Right atrium auricular region (tissue), 2 donors: ENCODE measurements at places on chromosomes 3 and 15. TPM values are rescaled to one million over a fixed set of nuclear protein-coding genes. Genes with fewer than 3 reads are reported as not detected.
A peak's percentile ranks its signal among the peaks of the same experiment; 100 is the strongest.

DNA sequence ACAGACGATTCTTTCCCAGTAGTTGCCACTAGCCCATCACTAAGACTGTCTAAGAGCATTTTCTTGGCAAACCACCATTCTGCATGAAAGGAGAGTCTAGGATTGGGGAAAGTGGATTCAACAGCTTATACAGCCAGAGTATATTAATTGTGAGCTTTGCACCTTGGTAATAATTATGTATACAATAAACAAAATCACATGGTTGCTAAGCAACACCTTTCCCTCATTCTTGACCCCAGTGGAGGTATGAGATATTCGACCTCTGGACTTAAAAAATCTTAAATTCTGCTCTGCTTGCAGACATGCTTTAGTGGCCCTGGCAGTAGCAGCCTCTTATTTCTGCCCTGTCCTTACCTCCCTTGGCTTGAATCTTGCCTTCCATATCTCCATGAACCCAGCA, 73.1 kb downstream of the PPP2R3A start:
- no peak for DNase-seq

DNA sequence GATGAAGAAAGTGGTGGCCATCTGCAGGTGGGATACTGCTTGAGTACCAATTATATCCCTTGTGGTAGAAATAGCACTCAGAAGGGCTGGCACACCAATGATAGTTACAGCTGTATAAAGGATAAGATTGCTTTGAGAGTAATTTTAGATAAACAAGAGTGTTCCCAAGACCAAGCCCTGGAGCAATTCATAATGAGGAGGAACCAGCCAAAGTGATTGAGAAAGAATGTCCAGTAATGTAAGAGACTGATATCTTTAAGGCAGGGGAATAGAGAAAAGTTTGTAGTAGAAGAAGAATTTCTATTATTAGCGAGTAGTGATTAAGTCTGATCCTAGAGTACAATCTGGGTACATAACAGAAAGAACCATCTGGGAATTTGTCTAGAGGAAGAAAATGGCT, 945.1 kb downstream of the OTOL1 start:
- no peak for DNase-seq

GRCh38 chr3:20197775-20198174, 11.8 kb upstream of the SGO1 start:
- no peak for DNase-seq

- no peak for DNase-seq
Measured at GRCh38 chr3:124800511-124801258, 70.4 kb downstream of the UMPS start.

DNA sequence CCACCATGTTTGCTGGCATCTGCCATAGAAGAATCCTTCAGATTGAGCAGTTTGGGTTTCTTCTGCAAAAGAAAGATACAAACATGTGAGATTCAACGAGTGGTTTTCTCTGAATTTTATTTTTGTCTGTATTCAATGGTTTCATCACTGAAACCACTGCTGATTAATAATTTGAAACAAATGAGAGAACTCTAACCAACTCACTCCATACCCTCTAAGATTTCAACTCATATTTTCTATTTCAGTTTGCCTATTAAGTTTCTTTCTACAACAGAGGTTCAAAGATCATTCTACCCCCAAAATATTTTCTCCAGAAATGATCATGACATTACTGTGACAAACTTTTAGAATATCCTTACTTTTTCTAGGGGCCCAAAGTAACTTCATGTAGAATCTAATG, 38.7 kb upstream of the MAN2C1 start:
- DNase-seq: no peak

GRCh38 chr3:37308247-37308646, 133.9 kb upstream of the LRRFIP2 start:
- no peak for DNase-seq

DNA sequence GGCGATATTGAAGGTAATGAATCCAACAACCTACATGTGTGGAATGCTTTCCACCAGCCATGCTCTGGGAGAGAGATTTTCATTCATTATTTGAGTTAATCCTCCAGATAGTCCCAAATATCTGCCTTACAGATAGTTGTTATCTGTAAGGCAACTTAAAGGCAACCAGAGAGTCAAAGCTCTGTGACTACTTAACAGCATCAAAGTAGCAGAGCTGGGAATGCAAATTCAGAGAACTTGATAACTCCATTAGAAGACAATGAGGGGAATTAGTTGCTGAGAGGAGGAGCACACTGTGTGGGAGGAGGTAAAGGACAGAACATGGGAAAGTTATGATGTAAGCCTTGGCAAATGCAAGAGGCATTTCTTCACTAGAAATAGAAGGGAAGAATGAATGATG, 10.5 kb upstream of the CRBN start:
- no peak for DNase-seq

DNA sequence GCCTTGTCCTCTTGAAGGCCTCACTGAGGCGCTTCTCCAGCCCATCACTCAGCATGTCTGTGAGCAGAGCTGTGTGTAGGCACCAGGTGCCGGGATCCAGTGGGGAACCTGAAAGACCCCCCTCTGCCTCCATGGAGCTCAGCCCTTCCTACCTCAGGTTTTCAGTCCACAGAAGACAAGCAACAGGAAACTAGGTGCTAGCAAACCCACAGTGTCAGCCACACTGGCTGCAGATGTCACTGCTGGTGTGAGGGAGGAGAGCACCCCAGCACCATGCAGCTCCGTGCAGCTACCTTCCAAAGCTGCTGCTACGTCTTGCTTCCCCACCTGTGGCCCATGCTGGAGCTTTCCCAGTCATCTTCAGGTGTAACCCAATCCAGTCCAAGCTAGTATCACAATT, 17.9 kb downstream of the PSTPIP1 start:
- no peak for DNase-seq

DNA sequence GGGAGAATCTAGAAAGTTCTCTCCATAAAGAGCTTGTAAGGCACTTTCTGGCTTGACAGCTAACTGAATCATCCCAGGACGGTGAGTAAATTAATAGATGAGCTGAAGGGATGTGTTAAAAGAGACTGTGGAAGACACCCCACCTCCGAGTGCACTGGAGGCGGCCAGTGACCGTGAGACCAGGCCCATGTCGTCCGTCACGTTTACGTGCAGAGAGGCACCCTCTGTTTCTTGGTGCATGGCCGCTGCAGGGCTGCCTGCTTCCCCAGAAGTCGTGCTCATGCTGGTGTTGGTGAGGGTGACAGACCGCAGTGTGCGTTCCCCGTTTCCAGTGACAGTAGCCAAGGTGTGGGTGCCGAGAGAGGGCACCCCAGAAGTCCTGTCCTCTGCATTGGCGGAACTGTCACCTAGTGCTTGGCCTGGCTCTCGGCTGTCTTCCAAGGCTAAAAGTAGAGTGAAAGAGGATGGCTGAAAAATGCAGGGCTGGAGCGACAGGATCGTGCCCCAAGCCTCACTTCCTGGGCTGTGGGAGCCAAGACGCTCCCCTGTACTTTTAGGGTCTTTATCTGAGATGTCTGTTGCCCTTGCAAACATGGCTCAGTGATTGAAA, 41.1 kb downstream of the HEG1 start:
- DNase-seq: no peak

DNA sequence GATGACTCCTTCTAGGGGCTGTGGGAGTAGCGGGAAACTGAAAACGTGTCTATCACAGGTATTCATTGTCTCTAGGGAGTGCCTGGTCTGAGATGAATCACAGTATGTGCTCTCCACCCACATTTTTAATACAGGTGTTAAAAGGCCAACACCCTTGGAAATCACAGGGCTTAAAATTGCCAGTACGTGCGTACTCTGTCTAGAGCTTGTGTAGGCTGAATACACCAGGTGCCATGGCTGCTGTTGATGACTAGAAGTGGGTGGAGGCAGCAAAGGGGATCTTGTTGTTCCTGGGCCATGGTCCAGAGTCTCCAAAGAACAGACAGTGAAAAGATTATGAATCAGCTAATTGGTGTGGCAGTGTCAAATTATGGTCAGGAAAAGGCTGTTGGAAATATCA, 35.1 kb upstream of the P3H2 start:
- DNase-seq: no peak

DNA sequence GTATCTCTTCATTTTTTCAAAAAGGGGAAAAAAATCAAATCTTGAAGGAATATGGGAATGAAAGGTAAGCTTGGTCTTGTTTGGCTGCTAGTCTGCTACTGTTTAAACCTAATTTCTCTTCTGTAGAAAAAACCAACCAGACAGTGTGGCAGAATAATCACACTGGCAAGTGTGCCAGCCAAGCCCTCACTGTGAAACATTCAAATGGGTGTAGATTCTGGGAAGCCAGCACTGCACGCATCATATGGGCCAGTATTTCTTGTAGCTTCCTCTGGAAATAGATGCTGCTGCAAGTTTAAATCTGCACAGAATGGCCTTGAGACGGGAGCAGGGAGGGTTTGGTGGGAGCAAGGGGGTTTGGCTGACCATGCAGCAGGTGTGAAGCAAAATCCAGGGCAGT, 62.1 kb downstream of the POMGNT2 start:
- peak; percentile 26 for DNase-seq

- DNase-seq: no peak
Measured at GRCh38 chr3:36367912-36368573, 12.3 kb upstream of the STAC start.

DNA sequence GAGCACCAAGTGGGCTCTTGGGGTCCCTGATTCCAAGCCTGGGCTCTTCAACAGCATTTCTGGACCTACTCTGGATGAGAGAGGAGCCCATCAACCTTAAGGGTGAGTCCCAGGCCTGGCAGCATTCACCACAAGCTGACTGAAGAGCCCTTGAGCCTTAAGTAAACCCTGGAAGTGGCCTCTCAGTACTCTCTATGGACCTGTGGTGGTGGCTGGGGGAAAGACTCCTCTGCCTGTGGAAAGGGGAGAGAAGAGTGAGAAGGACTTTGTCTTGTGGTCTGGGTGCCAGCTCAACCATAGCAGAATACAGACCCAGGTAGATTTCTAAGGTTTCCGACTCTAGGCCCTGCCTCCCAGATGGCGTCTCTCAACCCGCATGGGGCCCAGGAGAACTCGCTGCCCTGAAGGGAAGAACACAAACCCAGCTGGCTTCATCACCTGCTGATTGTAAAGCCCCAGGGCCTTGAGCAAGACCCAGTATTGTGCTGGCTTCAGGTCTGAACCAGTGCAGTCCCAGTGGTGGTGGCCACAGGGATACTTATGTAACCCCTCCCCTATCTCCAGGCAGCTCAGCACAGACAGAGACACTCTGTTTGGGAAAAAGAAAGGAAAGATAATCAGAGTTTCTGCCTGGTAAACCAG, 71.4 kb downstream of the TFDP2 start:
- no peak for DNase-seq

- DNase-seq: no peak
Measured at GRCh38 chr3:188026191-188026968, 127.6 kb upstream of the LPP start.

DNA sequence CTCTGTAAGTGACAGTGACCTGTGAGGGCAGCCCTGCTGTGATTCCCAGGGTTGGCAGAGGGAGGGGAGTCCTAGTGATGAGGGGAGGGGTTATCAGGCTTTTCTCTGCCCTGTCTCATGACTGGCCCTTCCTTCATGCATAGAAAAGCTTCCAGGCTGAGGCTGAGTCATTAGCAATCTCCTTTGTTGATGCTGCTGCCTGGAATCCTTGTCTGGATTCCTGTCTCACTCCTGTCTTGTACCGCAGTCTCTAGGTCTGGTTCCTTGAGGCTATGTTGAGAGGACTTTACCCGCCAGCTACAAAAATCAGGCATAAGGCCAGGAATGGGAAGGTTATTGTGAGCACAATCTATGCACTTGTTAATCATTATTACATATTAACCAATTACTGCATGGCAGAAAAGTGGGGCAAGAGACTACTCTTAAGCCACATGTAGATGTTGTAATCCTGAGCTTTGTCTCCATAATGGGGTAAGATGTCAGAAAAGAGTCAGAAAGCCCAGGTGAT, 7.2 kb downstream of the KLHL6 start:
- DNase-seq: no peak

DNA sequence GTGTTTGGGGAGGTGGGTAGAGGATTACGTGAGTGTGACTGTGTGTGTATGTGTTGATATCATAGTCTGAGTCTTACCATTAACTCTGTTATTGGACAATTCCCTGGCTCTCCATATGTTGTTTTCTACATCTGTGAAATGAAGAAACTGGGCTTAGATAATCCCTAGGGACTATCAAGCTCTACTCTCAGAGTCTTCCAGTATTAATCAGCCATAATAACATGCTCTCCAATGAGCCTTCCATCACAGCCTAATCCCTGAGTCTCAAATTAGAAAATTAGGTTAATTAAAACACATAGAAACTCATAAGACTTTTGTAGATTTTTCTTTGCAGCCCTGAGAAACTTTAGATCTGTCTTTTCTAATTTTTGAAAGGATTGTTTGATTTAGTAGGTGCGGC, 404.2 kb upstream of the RARB start:
- DNase-seq: no peak

DNA sequence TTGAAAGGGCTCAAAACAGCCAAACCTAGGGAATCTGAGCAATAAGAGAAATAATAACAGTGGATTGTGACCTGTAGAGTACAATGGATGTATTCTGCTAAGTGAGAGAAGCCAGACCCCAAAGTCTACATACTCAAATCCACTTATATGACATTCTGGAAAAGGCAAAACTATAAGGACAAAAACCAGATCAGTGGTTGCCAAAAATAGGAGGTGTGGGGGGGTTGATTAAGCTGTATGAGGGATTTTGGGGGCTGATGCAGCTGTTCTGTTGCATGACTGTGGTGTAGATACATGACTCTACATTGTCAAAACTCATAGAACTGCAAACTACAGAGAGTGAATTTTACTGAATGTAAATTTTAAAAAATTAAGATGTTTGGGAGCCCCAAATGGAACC, 20.1 kb upstream of the CGNL1 start:
- DNase-seq: no peak

- DNase-seq: no peak
Measured at GRCh38 chr3:72414481-72415016, 433.7 kb downstream of the SHQ1 start.

DNA sequence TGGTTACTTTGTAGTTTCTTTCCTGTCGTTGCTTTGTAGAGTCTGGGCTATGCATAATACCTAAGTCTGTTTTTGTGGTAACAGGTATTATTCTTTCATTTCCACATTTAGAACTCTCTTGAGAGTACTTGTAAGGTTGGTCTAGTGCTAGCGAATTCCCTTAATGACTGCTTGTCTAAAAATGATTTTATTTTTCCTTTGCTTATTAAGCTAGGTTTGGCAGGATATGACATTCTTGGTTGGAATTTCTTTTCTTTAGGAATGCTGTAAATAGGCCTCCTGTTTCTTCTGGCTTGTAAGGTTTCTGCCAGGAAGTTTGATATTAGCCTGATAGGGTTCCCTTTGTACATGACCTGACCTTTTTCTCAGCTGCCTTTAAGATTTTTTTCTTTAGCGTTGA, 70.1 kb upstream of the SGO1 start:
- no peak for DNase-seq

IFT57 gene
- 13.4 TPM for total RNA-seq

CSPG4 gene
- total RNA-seq: 32.6 TPM

HYAL2 gene
- 198 TPM for total RNA-seq

TRPM7 gene
- total RNA-seq: 21.7 TPM

DAZL gene
- not detected for total RNA-seq

TF gene
- total RNA-seq: not detected

SNX22 gene
- 11.9 TPM for total RNA-seq

PIERCE2 gene
- total RNA-seq: 1.6 TPM

ALS2CL gene
- total RNA-seq: 8.3 TPM

SYNPR gene
- total RNA-seq: 8.3 TPM

SPSB4 gene
- total RNA-seq: 6.9 TPM
